ENCODE measurements at places on chromosomes 12 and 14.

- H3K27ac ChIP-seq = peak overlapping the region; percentile 0
- peaks cover 6% of the 10 kb centered on the region for H3K36me3 ChIP-seq
These were observed 20.6 kb upstream of the PCNX1 start for GRCh38 chr14:70886421-70887206.

DNA sequence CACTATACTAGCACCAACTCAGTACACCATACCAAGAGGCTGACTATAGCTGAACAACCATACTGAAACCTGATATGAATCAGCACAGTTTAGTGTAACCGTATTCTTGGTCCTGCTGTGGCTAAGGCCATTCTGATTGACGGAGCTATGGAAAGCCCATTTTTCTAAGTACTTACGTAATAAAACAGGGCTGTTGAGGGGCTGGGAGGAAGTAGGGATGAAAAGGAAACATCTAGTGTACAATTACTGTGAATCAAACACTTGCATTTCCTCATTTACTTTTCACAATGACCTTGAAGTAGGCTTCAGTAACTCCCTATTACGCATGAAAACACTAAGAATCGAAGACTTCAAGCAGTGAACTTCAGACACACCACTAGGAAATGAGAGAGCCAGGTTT is 198.2 kb downstream of the BTG1 start:
- no peaks in the 10 kb centered on the region for H3K27me3 ChIP-seq
- H3K27ac ChIP-seq = no peak overlapping the region
- H3K36me3 ChIP-seq = no peaks in the 10 kb centered on the region
- DNase-seq = no peak
- no peaks in the 10 kb centered on the region for H3K4me1 ChIP-seq

- H3K36me3 ChIP-seq = peaks cover 52% of the 10 kb centered on the region
- no peak for DNase-seq
- H3K4me1 ChIP-seq = peaks cover 46% of the 10 kb centered on the region
- H3K27me3 ChIP-seq = no peaks in the 10 kb centered on the region
- H3K4me3 ChIP-seq = no peak overlapping the region
These were observed 112.3 kb upstream of the DNM1L start for GRCh38 chr12:32566663-32567295.

- H3K36me3 ChIP-seq = no peaks in the 10 kb centered on the region
- H3K27ac ChIP-seq = no peak overlapping the region
- H3K4me1 ChIP-seq = no peaks in the 10 kb centered on the region
- no peaks in the 10 kb centered on the region for H3K27me3 ChIP-seq
These were observed 130.1 kb upstream of the RTL1 start for GRCh38 chr14:101033446-101034165.

Data from MCF 10A (cell line).